ENCODE measurements at places on chromosomes 2 and 18.

DNA sequence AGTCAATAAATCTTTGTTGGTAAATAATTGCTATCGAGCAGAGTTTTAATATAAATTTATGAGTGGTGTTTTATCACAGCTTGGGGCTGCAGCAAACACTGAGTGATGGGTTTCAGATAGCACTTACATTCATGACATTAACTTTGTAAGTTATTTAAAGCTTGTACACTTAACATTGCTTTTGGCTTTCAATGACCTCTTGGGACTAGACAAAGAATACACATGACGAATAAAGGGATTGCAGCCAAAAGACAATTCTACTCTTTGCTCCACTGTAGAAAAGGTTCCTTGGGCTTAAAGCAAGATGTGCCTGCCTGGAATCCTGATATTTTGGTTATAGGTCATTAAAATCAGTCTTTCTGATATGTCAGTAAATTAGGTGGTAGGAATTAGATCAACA is 299.5 kb downstream of the GBX2 start:
- DNase-seq, result peak; percentile 13

DNA sequence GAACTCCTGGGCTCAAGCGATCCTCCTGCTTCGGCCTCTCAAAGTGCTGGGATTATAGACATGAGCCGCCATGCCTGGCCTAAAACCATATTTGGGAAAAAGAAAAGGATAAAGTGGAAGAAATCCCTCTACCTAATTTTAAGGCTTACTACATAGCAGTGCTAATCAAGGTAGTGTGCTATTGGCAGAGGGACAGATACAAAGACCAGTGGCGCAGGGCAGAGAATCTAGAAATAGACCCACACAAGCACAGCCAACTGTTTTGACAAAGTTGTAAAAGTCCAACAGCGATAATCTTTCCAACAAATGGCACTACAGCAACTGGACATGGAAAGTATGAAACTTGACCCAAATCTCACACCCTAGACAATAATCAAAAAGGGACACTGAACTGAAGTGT is 138.4 kb downstream of the TFCP2L1 start:
- DNase-seq, result no peak

DNA sequence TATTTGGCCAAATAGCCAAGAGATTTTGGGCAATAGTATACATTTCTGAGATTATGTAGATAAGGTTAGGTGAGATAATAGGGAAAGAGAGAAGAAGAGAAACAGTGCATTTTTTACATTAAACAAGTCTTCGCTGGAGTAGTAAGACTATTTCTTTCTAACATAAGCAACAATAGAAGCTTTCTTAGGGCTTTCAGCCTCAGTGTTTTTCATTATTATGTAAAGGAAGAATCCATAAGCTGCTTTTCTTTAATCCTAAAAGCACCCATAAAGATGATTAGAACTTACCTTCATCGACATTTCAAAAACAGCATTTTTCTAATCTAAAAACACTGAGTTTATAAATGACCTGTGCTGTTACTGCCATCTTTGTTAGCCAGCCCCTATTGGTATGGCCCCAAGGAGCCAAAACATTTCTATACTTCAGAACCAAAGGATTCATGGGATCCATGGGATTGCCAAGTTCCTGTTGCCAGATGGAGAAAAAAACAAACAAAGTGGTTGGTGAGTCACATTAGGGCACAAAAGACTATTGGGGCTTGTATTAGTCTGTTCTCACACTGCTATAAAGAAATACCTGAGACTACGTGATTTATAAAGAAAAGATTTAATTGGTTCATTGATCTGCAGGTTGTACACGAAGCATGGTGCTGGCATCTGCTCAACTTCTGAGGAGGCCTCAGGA is 88.2 kb downstream of the SCG2 start:
- DNase-seq, result no peak

DNA sequence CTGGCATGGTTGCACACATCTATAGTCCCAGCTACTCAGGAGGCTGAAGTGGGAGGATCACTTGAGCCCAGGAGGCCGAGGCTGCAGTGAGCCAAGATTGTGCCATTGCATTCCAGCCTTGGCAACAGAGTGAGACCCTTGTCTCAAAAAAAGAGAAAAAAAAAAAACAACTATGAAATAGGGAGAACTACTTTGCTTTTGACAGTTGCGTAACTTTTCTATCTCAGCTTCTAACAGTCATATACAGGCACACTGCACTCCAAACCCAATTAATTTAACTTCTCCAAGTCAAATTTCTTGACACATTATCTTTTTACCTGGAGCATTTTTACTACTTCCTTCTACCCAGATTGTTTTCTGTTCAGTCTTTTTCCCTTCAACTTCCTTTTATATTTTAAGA is 24.1 kb upstream of the VWC2L start:
- DNase-seq, result no peak

GRCh38 chr18:21463718-21464117 is 136.8 kb downstream of the ESCO1 start:
- DNase-seq, result no peak

DNA sequence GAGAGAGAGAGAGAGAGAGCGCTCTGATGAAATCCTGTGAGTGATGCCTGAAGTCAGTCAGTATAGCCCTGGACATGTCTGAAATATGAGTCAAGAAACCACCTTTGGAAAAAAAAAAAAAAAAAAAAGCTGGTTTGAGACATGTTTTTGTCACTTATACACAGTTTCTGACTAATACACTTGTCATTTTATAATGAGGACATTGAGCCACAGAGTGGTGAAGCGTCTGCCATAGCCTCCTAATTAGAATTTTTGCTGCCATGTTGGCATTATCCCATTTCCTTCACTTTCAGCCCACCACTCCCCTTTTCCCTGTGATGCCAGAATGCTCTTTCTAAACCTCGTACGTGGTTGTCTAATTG is 15.7 kb upstream of the MYO3B start:
- DNase-seq, result no peak

DNA sequence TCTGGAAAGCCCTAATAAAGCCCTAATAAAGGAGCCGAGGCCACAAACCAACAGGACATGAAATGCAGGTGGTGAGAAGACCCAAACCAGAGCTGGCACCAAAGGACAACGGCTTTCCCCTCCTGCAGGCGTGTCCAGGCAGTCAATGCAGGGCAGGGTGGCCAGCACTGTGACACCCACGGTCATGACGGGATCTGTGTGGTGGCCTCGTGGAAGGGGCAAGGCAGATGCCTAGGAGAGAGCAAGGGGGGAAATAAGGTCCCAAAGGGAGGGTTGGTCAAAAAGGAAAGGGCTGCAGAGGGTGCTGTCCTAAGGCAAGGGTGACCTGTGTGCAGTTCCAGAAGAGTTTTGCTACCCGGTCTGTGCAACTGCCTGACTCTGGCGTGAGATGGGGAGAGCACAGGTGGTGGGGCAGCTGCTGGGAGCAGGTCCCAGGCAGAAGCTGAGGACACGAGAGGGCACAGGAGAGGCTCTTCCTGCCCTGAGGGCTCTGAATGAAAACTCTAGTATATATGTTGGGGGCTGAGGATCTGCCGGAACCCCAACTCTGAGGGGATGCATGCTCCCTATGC is 156.7 kb downstream of the TPO start:
- DNase-seq, result no peak

GRCh38 chr2:61485281-61485680 is 14.4 kb upstream of the USP34 start:
- no peak for DNase-seq

GRCh38 chr2:159147690-159148089 is 138.8 kb downstream of the WDSUB1 start:
- DNase-seq, result no peak

GRCh38 chr2:206971805-206972204 is 32.5 kb downstream of the CPO start:
- DNase-seq, result no peak

GRCh38 chr2:224062481-224063297 is 23.6 kb upstream of the SERPINE2 start:
- peak; percentile 17 for DNase-seq

- DNase-seq, result no peak
Observed at GRCh38 chr18:75255094-75255493, 44.5 kb downstream of the TSHZ1 start.

GRCh38 chr2:113980946-113981345 is 91.1 kb downstream of the ACTR3 start:
- no peak for DNase-seq

GRCh38 chr18:2656237-2656980 is 883 bp downstream of the SMCHD1 start:
- peak; percentile 52 for DNase-seq

- peak; percentile 61 for DNase-seq
Observed at GRCh38 chr2:144886862-144887261, 366.9 kb upstream of the ZEB2 start.

DNA sequence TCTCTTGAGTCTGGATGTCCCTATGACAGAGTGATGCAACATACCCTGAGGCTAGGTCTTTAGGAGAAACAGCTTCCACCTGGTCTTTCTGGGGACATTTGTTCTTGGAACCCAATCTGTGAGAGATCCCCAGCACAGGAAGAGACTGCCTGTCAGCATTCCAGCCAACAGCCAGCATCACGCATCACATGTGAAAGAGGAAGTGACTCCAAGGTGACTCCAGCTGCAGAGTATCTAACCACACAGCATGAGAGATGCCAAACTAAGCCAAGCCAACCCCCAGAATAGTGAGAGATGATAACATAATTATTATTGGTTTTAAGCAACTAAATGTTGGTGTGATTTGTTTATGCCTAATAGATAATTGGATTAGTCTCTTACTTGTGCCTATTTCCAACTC is 35.7 kb downstream of the C18orf63 start:
- DNase-seq, result no peak

- DNase-seq, result no peak
Observed at GRCh38 chr2:170991398-170992182, 62.5 kb downstream of the GORASP2 start.

DNA sequence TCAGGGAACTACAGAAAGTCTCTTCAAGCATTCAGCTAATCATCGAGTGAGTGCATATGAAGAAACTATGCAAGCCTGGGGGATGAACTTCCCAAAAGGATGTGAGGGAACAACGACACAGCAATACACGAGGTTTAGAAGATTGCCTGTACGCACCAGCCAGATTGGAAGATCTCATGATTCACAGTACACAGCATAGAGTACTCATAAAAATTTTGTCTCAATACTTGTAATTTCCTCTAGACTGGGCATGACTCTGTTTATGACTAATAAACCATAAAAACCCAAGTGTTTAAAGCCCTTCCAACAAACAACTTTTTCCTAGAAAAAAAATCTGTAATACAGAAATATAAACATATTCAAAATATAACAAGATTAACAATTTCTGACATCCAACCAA is 279.7 kb downstream of the KCNJ3 start:
- DNase-seq, result no peak

DNA sequence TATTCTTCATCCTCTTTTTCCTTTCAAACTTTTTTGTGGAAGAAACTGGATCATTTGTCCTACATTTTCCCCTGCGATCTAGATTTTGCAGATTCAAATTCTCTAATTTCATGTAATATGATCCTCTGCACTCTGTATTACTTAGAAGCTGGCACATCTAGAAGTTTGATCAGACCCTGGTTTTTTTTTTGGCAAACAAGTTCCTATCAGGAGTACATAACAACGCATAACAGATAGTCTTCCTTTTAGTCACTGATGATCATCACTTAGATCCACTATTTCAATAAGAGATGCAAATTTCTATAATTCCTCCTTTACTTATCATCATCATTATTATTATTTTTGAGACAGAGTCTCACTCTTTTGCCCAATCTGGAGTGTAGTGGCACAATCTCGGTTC is 117.1 kb downstream of the CDH2 start:
- DNase-seq, result no peak

- DNase-seq, result no peak
Observed at GRCh38 chr2:176683618-176684111, 414.4 kb downstream of the MTX2 start.

GRCh38 chr2:174692256-174692919 is 71.9 kb downstream of the CHRNA1 start:
- no peak for DNase-seq

GRCh38 chr2:88590998-88591613 is 36.2 kb downstream of the EIF2AK3 start:
- DNase-seq, result peak; percentile 48

DNA sequence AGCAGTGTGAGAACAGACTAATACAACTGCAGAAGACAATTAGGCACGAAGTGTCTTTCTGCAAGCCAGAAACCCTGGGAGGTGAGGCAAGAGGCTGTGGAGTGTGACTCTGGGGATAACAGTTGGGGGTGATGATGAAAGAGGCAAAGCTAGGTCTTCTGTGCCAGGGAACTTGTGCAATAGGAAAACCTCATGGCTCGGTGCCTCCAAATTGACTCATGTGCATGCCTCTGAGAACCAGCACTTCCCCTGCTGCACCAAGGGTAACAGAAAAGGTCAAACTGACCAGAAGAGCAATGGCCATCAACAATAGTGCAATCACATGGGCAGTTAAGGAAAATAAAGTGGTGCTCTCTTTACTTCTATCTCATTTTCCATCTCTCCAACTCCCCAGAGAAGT is 136.4 kb downstream of the SCG2 start:
- DNase-seq, result no peak

- no peak for DNase-seq
Observed at GRCh38 chr2:25265001-25265400, 76.7 kb downstream of the DNMT3A start.

DNA sequence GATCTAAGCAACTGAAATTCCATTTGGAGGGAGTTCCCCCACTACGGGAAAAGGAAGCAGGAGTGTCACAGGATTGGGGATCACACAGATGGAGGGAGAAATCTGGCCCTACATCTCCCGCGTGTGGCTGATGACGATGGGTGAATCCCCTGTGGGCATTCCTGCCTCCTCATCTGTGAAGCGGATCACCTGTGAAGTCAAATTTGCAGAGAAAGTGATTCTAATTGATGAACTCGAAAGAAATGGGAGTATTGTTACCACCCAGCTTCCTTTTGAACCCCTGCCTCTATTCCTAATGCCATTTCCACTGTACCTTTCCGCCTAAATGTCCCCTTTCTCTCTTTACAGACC is 92.0 kb downstream of the CMPK2 start:
- DNase-seq, result no peak

GRCh38 chr2:204183608-204184007 is 247.0 kb downstream of the ICOS start:
- DNase-seq, result peak; percentile 10

DNA sequence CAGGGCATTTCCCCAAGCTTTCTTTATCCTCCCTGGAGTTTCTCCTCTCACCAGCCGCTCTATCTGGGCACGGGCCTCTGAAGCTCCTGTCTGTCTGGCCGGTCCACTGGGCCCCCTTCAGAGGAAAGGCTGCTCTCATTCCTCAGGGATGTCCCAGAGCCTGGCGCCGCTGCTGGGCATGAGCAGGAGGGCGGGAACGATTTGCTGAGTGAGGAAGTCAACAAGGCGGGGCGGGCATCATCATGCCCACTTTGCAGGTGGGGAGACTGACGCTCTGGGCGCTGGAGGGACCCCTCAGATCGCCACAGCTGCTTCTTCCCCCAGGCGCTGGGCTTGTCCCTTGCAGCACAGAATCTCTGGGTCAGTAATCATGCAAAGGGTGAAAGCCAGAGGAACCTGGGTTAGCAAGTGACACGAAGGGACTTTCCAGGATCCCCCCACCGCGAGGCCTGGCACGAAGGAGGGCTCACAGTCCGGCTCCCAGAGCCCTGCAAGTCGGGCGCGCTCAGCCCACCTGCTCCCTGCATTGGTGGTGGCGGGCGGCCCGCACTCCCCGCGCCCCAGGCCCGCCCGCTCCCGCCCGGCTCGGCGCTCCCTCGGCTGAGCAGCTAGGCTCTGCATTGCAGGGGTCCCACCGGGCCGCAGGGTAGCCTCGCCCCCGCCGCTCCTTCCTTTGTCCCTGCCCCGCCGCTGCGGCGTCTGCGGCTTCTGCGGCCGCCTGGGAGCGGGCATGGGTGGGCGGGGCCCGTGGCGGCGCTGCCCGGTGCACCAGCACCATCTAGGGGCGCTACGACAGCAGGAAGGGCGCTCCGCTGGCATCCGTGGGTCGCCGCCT is 157.8 kb downstream of the CYRIA start:
- peak; percentile 16 for DNase-seq

Data from muscle of arm (tissue), 14 donors.